Right atrium auricular region (tissue), 2 donors: ENCODE measurements at places on chromosomes 3 and 15. TPM values are rescaled to one million over a fixed set of nuclear protein-coding genes. Genes with fewer than 3 reads are reported as not detected.
A peak's percentile ranks its signal among the peaks of the same experiment; 100 is the strongest.

Gene MRPS11
- 29.3 TPM for total RNA-seq

Gene GRIP2
- 13.2 TPM for total RNA-seq

GRCh38 chr3:142450189-142450588 lies 2.4 kb upstream of the XRN1 start:
- DNase-seq, result no peak

GRCh38 chr3:72060447-72061034 lies 275.6 kb upstream of the PROK2 start:
- DNase-seq, result no peak

DNA sequence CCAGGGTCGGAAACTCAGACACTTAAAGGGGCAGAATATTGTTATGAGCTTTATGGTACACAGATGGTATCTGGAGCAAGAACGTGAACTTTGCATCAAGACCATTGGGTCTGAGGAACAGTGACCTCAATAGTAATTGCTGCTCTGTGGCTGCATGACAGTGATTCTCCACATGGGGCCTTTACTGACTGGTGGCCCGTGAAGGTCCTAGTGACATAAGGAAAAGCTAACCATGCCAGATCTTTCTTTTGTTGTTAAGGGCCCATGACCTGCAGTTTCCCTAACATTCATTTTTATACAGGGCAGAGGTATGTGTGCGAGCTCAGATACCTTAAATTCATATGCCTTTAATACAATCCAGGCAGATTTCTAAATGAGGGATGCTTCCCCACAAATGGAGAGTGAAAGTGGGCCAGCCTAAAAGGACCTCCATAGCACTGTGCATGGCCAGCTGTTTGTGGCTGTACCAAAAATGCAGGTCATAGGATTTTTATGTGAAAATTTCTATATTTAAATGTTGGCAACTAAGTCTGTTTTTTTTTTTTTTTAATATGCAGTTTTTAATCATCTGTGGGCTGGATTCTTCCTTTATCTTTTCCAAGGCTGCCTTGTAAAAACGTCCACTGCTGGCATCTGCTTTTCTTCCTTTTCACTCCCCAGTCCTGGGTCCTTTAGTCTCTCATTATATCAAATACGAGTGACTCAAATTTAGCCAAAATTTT lies 188.0 kb upstream of the IL12A start:
- DNase-seq, result no peak

DNA sequence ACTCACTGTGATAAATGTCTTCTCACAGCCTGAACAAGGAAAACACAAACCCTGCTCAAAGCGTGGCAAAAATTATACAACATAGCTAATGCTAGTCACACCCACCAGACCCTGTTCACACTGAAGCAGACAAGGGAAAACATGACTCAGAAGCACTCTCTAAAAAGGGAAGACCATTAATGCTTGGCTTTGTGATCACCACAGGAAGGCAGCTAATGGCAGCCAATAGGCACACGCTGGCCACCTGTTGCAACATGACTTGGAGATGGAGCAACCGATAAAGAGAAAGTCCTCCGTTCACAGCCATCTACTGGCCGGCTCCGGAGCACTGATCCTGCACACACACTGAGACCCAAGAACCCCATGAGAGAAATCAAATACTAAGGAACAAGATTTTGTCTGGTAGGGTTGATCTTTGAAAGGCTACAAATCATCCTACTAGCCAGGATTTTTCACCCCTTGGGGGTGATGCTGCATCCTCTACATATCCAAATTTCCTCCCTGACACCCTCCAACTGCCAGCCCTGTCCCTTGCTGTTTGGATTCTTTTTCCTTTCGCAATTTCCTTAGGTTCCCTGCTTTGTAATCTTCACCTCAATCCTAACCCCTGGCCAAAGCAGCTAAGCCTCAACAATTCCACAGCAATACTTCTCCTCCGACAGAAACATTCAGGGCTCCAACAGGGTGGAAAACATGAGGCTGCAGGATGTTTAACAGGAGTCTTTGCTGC lies 3.2 kb downstream of the ZXDC start:
- DNase-seq, result peak; percentile 93

GRCh38 chr3:31610700-31611275 lies 78.1 kb downstream of the STT3B start:
- no peak for DNase-seq

- no peak for DNase-seq
Measured at GRCh38 chr3:138284957-138285477, 44.6 kb downstream of the NME9 start.

DNA sequence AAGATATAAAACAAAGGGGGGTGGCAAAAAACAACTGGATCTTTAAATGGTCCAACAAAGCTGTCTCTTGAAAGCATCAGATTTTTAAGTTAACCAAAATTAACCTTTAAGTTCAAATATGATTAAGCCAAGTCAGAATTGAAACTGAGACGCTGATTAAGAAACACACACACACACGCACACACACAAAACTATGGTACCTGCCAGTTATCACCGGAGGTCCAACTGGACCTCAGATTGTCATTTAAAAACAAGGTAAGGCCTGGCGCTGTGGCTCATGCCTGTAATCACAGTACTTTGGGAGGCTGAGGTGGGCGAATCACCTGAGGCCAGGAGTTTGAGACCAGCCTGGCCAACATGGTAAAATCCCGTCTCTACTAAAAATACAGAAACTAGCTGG lies 10.4 kb downstream of the ARF4 start:
- DNase-seq, result no peak

DNA sequence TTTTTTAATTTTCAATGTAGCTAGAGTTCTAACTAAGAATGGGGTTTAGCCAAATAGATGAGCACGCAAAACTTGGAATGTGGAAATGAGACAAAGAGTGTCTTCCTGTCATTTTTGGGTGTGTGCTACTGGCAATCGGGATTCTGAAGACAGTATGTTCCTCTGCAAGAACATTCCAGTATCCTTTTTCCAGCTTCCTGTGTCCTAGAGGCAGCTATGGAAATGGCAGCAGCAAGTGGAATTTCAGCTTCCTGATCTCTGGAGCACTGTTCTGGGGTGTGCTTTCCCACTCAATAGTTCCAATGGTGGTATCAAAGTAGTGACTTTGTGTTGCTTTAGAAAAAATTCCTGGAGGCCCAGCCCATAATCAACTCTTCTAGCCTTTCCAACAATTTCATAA lies 642.9 kb upstream of the KCNMB2 start:
- DNase-seq, result no peak

DNA sequence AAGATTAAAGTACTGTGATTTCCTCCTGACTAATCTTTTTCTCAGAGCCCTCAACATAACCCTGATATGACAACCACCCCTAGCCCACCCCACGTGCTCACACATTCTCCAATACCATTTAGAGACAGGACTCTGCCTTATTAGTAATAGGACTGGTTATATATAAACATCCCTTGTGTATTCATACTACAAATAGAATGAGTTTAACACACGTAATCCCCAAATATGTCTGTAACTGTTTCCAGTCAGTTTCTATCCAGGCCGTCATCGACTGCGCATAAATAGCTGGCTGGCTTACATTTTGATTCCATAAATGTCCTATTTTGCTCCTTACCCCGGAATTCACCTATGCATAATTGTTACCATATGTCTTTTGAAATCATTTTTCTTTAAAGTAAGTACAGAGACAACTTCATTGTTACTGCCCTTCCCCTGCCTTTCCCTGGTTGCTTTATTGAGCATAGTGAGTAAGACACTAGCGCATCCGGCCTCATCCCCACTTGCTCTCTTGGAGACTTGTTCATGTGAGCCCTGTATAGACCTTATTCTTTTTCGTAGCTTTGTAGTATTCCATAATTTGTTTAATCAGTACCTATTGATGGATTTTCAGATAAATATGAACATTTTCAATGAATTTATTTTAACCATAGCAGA lies 3.5 kb upstream of the P2RY14 start:
- no peak for DNase-seq

- DNase-seq, result no peak
Measured at GRCh38 chr3:62414786-62415185, 41.4 kb upstream of the FEZF2 start.

DNA sequence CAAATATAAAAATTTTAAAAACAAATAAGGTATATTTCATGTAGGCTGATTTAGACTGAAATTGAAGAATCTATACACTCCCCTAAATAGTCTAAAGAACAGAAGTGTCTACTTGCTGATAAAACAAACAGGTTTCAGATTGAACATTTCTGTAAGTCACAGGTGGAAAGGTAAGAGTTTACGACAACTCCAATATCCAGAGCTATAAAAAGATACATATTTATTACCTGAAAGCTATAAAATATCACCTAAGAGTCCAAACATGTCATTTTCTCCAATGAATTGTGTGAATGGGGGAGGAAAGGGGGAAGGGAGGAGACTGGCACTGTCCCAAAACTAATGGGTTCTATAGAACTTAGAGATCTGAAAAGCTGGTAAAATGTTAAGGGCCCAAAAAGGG lies 26.1 kb downstream of the PPP1R2 start:
- no peak for DNase-seq

DNA sequence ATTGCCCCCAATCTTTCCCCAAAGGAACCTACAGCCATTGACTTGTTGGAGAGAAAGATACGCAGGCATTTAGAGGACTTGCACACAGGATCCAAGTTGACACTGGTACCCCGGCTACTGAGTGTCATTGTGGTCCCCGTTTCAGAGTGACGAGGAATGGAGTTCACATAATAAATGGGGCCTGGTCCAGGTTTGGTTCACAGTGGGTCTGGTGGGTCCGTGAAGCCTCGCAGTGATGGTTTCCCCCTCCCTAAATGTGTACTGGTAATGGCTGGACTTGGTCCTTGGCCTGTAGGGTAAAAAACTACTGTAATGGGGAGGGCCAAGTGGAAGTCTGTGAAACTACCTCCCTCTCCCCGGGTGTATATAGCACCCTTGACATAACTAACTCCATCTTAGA lies 232.1 kb upstream of the LYSMD4 start:
- DNase-seq, result no peak

DNA sequence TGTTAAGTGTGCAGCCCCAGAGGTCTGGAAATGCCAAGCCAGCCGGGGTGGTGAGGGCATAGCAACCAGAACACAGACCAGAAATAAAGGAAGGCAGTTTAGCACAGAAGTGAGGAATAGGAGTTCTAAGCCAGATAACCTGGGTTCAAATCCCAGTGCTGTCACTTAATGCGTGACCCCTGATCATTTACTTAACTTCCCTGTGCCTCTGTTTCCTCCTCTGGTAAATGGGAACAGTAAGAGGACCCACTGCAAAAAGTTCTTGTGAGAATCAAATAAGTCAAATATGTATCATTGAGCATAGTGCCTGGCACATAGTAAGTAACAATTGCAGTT lies 125.2 kb upstream of the ARHGEF3 start:
- no peak for DNase-seq

DNA sequence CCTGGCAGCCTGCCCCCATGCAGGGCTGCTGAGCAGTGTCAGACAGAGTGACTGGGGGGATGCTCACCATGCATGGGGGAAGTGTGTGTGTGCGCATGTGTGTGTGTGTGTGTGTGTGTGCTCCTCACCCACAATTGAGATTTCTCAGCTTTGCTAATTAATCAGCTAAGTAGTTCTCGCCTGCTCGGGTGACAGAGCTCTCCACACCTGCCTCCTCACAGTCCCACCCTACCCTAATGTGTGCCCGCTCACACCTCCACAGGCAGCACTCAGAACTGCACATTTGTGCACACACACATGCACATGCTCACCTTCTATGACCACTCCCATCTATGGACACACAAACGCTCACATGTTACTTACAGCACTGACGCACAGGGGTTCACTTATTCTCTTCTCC lies 37.3 kb downstream of the CACNA2D2 start:
- no peak for DNase-seq

DNA sequence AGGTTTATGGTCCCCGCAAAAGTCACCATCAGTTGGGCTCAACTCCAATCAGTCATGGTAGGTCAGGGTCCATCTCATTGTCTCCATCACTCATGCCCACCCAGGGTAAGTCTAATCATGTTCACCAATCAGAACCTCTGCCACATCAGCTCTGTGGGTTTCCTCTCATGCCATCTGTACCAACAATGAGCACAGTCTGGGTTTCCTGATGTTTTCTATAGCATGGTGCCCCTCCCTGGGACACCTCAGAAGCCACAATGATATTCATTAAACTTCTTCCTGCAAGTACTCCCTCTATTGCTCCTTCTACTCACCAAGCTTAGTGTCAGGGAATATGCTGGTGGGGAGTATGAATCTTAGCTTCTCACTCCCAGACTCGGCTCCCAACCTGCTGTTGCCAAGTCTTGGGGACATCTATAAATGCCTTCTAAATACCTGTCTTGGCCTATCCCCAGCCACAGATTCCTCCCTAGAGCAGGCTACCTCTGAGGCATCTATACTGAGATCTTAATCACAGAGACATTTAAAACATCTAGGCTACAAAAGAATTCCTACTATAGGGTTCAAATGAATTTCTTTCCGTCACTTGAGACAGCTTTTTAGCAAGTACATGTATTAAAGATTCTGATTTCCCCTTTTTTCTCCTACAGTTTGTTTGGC lies 5.0 kb upstream of the CCR2 start:
- no peak for DNase-seq
